ENCODE measurements at places on chromosomes 11 and 22.

DNA sequence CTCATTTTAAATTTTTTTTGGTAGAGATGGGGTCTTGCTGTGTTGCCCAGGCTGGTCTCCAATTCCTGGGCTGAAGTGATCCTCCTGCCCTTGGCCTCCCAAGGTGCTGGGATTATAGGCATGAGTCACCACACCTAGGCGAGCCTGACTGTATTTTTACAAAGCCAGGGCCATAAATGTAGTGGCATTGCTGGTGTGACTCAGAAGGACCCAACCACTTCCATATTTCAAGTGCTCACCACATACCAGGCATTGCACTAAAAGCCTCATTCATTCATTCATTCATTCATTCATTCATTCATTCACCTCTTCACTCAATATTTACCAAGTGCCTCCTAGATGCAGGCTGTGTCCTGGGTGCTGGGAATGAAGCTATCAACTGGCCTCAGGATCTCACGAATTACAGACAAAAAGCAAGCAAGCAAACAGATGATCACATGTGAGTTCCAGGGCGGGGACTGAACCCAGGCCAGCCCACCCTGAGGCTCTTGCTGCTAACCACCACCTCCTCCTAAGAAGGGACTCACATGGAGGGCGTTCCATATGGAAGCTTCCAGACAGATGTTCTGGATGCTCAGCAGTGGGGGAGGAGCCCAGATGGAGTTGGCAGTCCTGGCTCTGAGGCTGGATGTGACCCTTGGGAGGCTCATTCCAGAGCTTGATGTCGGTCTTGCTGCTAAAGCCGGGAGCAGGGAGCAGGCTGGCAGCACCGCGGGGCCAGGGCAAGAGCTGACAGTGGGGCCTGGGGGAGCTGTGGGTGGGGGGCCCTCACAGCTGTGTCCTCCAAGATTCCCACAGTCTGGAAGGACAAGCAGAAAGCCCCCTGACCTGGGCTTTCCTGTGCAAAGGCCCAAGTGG, 158.8 kb downstream of the CTTN start:
- no peak for DNase-seq

DNA sequence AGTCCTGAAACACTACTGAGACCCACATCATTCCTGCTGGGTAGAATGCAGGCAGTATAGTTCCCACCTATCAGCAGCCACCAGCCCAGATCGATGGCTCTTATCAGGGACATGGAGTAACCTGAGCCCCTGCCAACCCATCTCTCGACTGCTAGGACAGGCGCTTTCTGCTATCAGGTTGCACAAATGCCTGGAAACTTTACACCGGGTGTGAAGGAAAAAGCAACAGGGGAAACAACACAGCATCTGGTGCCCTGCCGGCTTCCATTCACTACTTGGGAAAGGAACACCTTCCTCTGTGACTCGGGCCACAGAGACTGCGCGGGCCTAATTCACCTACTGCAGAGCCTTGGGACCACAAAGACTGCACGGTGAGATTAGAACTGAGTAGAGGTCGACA, 18.5 kb downstream of the RBFOX2 start:
- no peak for DNase-seq

GRCh38 chr11:128716661-128717210, 22.9 kb downstream of the FLI1 start:
- DNase-seq = no peak

GRCh38 chr11:102139081-102139498, 28.8 kb downstream of the YAP1 start:
- DNase-seq = no peak

DNA sequence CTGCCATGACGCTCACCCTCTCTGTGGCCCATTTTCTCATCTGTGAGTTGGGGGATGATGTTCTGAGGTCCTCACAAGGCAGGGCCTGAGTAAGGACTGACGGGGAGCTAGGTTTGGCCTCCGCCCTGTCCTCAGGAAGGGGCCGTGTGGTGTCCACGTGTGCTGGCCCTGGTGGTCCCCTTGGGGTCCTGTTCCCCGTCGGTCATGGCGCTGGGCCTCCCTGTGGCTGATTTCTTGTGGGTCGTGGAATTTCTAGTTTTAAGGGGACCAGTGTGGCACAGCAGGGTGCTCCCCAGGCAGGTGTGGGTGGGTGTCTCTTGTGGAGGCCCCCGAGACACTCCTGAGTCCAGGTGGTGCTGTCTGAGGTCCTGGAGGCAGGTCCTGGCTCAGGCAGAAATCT, 5.9 kb downstream of the LINC01488 start:
- DNase-seq = no peak

DNA sequence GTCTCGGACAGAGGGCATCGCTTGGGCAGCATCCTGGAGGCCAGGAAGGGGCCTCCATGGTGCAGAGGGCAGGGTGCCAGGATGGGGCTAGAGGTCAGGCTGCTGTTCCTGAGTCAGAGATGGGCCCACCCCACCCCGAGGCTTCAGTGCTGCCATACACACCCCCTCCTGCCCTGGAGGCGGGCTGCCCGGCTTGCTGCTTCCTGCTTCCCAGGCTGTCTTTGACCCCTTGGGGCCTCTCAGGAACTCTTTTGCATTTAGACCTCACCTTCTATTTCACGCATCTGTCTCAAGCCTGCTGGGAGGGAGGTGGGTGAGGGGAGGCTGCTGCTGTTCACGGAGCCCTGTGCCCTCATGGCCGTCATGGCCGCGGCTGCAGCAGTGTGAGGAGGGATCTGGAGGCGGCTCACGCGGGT, 6.6 kb upstream of the GRAMD4 start:
- no peak for DNase-seq

- DNase-seq = no peak
These were observed 76.0 kb downstream of the ST3GAL4 start for GRCh38 chr11:126431401-126432064.

All from NCI-H187 (cell line).